Activated T-cell treated with anti-CD3 and anti-CD28 coated beads for 48 hours (primary cell): ENCODE measurements at places on chromosomes 11 and 22.

DNA sequence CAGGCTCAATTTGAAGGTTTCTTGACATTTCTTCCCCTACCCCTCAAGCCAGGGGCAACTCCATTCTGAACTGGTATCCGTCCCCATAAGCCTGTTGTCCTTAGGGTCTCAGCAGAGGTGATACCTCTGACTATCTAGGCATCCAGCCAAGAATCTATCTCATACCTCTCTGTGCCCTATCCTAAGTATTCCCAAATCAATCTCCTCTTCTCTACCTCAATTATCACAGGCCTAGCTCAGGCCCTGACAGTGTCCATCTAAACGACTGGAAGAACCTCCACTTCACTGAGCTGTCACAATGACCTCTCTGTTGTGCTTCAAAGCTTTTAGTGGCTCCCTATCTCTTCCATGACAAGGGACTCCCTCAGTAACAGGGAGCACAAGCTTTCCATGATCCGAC is 26.9 kb downstream of the HIRA start:
- DNase-seq, result no peak

- DNase-seq, result no peak
These were observed 1352.8 kb downstream of the BRD1 start for GRCh38 chr22:48474881-48475280.

- no peak for DNase-seq
These were observed 63.6 kb downstream of the TNRC6B start for GRCh38 chr22:40241200-40241763.

DNA sequence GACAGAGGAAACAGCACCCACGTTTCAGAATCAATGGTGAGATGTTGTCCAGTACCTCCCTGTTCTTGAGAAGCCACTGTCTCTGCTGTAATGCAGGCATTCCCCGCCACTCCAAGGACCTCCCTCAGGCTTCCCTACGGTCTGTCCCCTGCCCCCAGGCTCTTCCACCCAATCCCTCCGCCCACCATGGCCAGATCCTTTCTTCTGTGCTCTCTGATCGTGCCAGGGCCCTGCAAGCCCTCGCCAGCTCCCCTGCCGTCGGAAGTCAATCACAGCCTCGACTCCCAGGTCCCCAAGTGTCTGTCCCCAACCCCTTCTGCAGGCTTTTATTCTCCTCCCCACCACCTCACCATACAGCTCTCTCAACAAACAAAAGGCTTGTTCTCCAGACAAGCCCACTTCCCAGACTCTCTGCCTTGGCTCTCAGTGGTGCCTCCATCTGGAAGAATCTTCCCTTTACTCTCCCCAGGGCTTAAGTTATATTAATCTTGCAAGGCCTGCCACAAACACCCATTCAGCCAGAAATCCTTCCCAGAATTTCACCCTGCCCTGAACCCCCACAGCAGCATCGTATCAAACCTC is 13.7 kb downstream of the SCN4B start:
- DNase-seq, result no peak

DNA sequence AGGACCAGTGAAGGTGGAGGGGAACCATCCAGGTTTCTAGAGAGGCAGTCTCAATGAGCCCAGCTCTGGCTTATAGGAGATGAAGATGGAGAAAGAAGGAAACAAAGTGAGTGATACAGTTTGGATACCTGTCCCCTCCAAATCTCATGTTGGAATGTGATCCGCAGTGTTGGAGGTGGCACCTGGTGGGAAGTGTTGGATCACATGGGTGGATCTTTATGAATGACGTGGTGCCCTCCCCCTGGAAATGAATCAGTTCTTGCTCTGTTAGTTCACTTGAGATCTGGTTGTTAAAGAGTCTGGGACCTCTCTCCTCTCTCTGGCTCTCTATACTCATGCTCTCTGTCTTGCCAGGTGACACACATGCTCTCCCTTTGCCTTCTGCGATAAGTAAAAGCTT is 393.1 kb upstream of the NARS2 start:
- DNase-seq, result no peak

- DNase-seq, result no peak
These were observed 56.7 kb upstream of the PPP6R3 start for GRCh38 chr11:68403831-68404230.

- no peak for DNase-seq
These were observed 37.3 kb downstream of the DIXDC1 start for GRCh38 chr11:111974446-111974845.

- no peak for DNase-seq
These were observed 35.2 kb upstream of the P2RY2 start for GRCh38 chr11:73182824-73183321.
